Activated CD4-positive, alpha-beta T cell treated with anti-CD3 and anti-CD28 coated beads, Interleukin-2, amount 50 U/mL, for 4 hours (primary cell): ENCODE measurements at places on chromosomes 4 and X.
A peak's percentile ranks its signal among the peaks of the same experiment; 100 is the strongest.

GRCh38 chrX:72110051-72110875 is 21.5 kb downstream of the RTL5 start:
- no peak for DNase-seq

GRCh38 chr4:12894062-12894461 is 590.1 kb downstream of the RAB28 start:
- no peak for DNase-seq

DNA sequence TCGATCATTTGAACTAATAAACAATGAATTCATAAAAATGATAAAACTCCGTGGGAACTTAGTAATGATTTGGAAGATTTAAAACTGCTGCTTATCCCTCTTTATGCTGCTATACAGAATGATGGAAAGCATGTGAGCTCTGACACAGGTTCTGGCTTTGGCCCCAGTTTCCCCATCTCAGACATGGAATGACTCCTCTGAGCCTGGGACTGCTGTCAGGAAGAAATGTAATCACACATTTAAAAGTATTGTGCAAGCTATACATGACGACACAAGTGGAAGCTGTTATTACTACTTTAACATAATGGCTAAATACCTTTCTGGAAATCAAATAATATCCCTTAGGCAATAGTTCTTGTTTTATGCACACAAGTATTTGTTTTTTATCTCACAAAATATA is 161.7 kb downstream of the DCHS2 start:
- no peak for DNase-seq

DNA sequence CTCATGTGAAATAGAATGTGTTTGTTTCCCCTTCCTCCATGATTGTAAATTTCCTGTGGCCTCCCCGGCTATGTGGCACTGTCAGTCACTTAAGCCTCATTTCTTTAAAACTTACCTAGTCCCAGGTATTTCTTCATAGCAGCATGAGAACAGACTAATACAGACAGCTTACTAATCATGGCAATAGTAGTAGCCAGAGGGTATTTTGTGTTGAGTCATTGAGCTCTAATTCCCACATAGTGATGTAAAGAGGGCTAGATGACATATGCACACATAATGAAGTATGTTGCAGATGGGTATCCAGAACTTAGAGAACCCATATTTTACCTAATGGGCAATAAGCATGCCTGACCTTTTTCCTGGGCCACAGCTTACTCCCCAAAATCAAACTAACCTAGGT is 1197.2 kb downstream of the PCDH7 start:
- no peak for DNase-seq

- no peak for DNase-seq
Observed at GRCh38 chrX:18348047-18348446, 6.4 kb downstream of the SCML2 start.

DNA sequence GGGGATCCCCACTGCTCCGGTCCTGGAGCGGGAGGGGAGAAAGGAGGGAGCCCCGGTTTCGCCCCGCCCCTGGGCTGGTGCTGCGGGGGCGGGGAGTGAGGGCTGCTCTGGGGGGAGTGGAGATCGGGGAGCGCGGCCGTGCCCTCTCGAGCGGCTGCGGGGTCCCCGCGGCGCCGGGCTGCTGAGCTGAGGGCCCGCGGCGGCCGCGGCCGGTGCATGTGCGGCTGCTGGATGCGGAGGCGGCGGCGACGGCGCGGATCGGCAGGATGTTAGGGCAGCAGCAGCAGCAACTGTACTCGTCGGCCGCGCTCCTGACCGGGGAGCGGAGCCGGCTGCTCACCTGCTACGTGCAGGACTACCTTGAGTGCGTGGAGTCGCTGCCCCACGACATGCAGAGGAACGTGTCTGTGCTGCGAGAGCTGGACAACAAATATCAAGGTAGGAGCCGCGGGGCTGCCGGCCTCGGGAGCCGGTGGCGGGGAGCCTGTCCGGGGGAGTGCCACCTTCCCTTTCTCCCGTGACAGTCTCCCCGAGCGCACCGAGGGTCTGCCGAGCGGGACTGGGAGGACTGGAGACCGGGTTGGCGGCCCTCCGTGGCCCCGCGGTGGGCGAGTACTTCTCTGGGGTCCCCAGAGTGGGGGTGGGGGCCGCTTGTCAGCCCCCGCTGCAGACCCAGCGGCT is at the start of gene ING2:
Gene ING2 (plus strand): TSS at position 129 of the 681 bp plus-strand sequence. CDS start 138 bp downstream, at position 267.
- no peak for DNase-seq

- DNase-seq: no peak
Observed at GRCh38 chr4:117264072-117264471, 178.7 kb upstream of the TRAM1L1 start.

DNA sequence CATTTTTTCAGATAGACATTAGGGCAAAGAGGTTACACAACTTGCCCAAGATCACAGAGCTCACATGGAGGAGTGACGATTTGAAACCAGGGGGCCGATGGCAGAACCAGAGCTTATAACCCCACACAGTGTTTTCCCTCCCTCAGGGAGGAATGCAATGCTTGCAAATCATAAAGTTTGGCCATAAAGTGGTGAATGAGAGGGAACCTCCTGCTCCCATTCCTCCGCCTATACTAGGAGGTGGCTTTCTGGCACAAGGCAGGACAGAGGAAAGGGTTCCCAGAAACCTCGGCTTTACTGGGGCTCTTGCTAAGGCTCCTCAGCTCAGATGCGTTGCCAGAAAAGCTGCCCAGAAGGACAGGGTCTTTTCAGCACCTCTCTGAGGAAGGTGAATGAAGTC is 19.3 kb downstream of the TMEM154 start:
- DNase-seq: no peak

GRCh38 chr4:15004739-15005301 is 2.5 kb downstream of the CPEB2 start:
- peak; percentile 20 for DNase-seq

DNA sequence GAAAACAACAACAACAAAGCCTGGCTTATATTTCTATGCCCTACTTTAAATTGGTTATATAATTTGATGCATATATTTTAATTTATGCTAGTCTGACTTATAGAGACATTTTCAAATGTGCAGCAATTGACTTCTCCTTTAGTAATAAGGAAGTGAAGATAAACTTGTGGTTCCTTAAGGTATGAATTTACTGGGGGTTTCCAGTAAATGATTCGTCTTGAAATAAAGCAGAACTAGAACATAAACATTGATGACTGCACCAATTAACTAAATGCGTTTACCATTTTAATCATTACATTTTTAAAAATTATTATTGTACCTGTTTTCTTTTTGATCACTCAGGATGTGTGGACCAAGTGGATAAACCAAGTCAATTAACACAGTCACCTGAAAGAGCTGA is 99.6 kb upstream of the CCSER1 start:
- no peak for DNase-seq

DNA sequence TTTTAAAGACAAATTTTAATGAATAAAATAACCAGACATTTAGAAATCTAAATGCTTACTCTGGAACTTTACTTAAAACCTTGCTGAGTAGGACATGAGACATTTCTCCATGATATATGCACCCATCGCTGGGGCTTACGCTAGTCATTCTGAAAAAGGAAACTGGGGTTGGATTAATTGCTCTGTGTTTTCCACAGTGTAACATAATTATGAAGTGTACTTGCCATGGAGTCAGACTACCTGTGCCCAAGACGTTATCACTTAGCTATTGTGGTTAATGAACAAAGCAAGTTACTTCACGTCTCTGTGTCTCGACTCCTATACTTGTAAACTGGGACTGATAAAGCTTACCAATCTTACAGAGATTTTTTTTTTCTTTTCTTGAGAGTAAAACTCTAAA is 47.8 kb downstream of the SHISA3 start:
- no peak for DNase-seq

DNA sequence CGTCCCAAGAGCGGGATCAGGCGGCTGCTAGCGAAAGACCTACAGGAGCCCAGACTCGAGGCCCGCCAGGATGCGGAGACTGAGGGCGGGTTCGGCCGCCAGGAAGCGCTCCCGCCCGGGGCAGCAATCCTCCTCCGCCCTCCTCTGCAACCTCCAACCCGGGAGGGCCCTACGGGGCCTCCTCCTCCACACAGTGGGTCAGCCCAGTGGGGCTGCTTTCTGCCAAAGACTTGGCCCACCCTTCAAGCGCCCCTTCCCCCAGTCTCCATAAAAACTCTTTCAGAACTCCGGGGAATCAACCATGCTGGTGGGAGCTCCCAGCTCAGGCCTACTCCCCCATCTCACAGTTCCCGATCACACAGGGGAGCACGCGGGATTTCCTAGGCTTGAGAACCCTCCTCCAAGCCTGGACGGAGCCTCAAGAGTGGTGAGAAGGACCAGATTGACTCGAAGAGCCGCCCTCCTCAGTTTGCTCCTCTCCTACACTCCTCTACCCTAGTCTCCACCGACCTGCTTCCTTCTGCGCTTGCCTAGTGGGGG is 77.5 kb downstream of the RLIM start:
- no peak for DNase-seq

DNA sequence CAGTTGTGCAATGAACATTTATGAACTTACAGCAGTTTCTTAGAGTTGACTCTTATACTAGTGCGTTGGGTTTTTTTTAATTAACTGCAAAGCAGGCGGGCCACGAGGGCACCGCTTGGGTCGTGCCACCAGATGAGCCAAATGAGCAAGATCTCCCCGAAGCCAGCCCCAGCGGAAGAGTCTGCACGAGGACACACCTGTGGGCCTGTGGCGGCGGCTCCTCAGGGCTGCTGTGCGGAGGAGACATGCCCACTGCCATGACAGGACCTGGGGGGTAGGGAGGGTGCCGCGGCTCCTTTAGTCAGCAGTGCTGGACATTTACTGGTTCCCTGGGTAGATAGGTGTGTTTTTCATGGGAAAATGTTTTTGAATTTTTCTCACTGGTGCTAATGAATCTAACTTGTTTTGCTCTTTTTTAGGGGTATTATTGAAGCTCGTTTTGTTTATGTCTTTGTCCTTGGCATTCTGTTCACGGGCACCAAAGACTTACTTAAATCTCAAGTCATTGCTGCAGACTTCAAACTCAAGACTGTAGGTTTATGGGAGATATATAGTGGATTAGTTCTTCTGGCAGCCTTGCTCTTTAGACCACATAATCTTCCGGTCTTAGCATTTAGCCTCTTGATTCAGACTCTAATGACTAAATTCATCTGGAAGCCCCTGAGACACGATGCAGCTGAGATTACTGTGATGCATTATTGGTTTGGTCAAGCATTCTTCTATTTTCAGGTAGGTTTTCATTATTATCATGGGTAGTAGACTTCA is 31.2 kb downstream of the PIGG start:
- no peak for DNase-seq

DNA sequence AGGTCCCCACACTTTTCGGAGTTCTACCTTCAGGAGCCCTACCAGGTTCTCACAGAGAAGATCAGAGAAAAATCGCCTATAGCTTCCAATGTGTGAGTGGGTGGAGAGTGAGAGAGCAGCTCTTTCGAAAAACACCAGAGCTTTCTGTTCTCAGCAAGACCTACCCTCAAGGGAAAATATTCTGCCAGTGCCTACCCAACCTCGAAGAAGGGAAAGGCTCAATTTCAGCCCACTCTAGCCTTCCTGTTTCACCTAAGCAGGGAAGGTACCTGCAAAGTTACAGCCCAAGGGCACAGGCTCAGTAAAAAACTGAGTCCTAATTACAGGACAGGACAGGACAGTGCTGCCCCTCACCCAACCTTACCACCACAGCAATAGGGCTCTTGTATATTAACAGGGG is 104.0 kb upstream of the WDR17 start:
- DNase-seq: no peak

DNA sequence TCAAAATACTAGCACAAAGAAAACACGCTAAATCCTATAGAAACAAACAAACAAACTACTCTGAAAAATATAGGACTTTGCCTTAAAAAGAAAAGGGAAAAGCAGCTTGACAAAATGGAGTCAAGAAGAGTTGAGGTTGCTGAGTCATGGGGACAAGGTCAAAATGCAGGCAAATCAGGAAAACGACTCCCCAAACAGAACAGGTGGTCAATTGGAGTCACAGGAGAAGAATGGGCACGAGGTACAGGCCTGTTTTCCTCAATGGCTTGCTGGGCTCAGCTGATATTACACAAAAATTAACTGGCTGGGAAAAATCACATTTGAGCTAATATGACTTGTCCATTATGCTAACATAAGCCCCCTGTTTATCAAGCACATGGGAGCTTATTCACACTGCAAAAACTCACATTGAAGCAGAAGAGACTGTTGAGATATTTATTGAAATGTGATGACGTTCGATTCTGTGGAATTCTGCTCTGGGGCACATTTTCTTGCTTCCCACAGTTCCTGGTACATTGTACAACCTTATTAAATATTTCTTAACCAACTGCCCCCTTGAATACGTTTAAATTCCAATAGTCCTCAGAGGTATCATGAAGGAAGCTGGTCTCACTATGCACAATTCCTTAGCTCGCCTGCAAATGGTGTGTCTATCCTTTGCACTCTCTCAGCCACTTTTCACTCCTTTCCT is 1622.1 kb downstream of the STIM2 start:
- no peak for DNase-seq

DNA sequence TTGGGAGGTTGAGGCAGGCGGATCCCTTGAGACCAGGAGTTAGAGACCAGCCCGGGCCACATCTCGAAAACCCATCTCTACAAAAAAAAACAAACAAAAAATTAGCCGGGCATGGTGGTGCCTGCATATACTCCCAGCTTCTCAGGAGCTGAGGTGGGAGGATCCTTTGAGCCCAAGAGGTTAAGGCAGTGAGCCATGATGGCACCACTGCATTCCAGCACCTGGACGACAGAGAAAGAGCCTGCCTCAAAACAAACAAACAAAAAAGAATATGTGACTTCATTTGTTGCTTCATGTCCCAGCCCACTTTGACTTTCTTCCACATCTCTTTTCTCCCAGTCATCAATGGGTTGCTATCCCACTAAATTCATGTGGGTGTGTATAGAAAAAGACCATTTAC is 79.7 kb downstream of the BCOR start:
- DNase-seq: no peak

DNA sequence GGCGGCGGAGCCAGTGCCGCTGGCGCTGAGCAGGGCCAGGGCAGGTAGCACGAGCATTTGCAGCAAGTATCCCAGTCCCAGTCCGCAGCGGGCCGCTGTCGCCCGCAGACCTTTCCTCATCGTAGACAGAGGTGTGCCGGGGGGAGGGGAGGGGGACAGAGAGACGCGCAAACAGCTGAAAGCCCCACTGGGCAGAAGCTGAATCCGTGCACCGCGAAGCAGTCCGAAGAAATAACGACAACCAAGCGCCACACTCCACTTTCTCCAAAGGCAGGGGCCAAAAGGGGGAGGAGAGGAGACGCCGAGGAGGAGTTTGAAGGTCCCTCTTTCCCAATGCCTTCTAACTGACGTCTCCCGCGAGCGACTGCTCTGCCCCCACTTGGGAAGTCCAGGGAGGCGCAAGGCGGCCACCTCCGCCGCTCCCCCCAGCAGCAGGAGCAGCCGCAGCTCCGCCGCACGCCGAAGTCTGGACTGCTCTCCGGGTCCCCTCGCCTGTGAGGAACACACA is at the start of gene UNC5C:
Gene UNC5C (minus strand): TSS at position 236 of the 508 bp plus-strand sequence.
- DNase-seq: no peak

DNA sequence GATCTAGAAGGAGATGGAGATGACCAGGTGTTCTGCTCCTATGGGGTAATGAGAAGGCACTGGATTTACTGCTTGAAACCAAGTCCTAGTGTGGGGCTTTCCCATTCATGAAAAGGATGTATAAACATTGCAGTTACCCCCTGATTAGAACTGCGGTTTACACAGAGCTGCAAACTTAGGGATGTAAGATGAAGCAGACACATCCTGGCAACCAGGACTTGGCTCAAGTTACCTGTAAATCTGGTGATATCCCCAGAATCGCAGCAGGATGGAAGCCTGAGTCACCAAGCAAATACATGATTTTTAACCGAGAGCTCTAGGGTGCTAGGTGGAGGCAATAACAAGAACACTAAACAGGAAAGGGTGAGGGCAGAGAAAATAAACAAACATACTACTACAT is 178.6 kb upstream of the MAMLD1 start:
- DNase-seq: no peak

- DNase-seq: no peak
Observed at GRCh38 chr4:53061091-53061850, 199.2 kb downstream of the RASL11B start.

- DNase-seq: no peak
Observed at GRCh38 chr4:41304221-41304620, 47.5 kb downstream of the UCHL1 start.
